ENCODE measurements at places on chromosomes 11 and 22. TPM values are rescaled to one million over a fixed set of nuclear protein-coding genes. Genes with fewer than 3 reads are reported as not detected.

Gene EXT2
- total RNA-seq, result 177 TPM

Gene DDI1
- total RNA-seq, result not detected

Gene VSIG10L2
- total RNA-seq, result not detected

Gene SRSF8
- 15.7 TPM for total RNA-seq

Gene NELL1
- total RNA-seq, result not detected

All from fibroblast of lung (primary cell).